ENCODE measurements at places on chromosomes 5 and 9.

GRCh38 chr5:94901191-94901979 lies 282.9 kb downstream of the SLF1 start:
- peak; percentile 64 for DNase-seq

- no peak for DNase-seq
Measured at GRCh38 chr9:90929626-90930025, 128.0 kb downstream of the SYK start.

DNA sequence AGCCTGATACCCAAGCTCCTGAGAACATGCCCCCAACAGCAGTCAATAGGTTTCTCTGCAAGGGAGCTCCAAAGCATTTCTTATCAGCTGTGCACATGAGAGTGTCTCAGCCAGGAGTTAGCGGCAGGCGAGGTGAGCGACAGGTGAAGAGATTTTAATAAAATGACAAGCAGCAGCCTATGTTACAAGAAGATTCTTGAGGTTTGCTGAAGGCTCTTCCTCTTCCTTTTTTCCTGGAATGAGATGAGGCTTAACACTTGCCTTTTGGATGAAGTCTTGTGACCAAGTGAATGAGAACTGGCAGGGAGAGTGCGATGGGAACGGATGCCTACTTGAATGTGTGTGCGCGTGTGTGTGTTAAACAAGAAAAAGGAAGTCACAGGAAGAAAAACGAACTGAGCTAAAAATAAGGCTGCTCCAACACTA lies 76.1 kb downstream of the SHB start:
- DNase-seq, result no peak

GRCh38 chr9:90517103-90517502 lies 125.5 kb downstream of the DIRAS2 start:
- no peak for DNase-seq

DNA sequence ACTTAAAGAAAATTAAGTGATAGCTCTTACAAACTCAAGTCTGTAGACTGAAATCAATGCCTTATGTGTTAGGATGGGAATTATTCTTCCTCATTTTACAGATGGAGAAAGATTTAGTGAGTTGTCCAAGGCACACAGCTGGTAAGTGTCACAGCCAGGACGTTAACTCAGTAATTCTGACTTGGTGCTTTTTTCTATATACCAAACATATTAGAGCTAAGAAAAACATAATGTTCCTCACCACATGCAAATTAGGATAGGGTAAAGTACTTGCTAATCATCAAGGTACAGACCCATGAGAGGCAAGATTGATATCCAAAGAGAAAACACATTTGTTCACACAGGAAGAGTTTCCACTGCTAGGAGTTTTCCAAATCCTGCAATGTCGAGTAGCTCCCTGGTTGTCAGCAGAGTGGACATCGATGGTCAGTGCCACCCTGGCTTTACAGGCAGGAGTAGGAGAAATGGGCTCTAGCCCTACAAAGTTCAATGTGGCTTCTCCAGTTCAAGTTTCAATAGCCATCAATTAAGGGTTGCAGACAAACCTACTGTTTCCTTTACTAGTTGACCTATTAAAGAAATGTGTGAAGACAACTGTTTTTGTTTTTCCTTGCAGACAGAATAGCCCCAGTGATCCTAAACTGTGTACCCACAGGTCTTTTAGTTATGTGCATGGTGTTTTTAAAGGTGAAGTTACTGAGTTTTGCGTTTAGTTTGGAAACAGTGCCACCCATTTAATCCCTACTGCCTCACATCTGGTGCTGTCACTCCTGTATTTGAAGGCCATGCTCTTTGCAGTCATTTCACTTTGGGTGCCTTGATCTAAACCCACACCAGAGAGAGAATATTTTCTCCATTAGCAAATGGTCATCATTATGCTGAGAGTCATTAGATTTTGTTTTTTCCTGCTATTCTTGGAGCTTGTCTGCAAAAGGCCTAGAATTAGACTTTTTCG lies 460.8 kb upstream of the SMARCA2 start:
- DNase-seq, result no peak

DNA sequence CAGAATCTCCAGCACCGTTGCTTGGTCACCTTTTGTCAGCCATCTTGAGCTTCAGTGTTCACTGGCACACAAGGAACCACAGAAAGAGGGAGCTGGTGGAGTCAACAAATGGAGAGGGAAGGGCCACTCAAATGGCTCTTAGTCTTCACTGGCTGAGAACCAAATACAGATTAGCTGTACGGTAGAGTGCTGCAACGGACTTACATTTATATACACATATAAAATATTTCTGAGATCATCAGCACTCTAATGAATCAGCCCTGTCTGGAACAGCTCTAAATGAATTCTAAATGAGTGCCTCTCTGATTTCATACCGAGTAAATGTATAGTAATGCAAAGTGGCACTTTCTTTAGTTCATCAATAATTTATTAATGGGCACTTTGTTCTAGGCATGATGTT lies 24.8 kb downstream of the KCTD16 start:
- no peak for DNase-seq

DNA sequence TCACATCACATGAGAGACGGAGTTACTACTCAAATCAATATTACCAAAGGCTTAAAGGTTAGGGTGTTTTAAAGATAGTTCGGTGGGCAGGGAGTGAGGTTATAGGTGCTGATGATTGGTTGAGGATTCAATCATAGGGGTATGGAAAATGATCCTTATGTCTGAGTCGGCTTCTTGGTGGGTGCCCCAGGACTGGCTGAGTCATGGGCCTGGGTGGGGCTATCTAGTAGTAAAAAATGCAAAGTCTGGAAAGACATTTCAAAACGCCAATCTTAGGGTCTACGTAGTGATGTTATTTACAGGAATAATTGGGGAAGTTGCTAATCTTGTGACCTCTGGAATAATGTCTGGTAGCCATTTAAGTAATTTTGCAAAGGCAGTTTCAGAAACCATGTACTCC lies 15.2 kb upstream of the SPIN1 start:
- no peak for DNase-seq

GRCh38 chr9:125579030-125579932 lies 127.7 kb downstream of the MAPKAP1 start:
- no peak for DNase-seq

- DNase-seq, result no peak
Measured at GRCh38 chr5:155050384-155051019, 36.9 kb downstream of the KIF4B start.

GRCh38 chr9:131333771-131334628 lies 44.5 kb downstream of the PLPP7 start:
- DNase-seq, result no peak

DNA sequence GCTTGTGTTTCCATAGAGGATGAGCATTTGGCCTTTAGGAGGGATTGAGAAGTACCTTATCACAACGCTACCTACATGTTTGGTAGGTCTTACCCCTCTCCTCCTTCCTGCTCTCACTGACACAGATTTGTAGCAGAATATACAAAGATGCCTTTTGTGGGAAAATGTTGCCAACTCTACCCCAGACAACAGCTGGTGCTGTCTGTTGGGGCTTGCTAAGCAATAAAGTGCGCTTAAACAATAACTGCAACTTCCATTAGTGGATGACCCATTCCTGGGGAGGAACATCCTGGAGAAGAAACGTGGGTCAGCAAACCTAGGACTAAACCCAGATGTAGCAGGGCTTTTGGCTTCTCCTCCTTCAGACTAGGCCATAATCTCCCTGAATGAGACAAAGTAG lies 174.3 kb downstream of the EFNA5 start:
- DNase-seq, result peak; percentile 37

- DNase-seq, result no peak
Measured at GRCh38 chr9:129321286-129322021, 143.4 kb upstream of the IER5L start.

- peak; percentile 78 for DNase-seq
Measured at GRCh38 chr5:149317281-149318048, 27.8 kb upstream of the GRPEL2 start.

- DNase-seq, result no peak
Measured at GRCh38 chr5:165836046-165836445, 2330.6 kb downstream of the MAT2B start.

GRCh38 chr9:132838291-132838690 lies 39.8 kb downstream of the AK8 start:
- DNase-seq, result no peak

- no peak for DNase-seq
Measured at GRCh38 chr5:153116916-153117315, 373.6 kb upstream of the GRIA1 start.

- peak; percentile 42 for DNase-seq
Measured at GRCh38 chr5:144794922-144795321, 624.2 kb downstream of the KCTD16 start.

- DNase-seq, result no peak
Measured at GRCh38 chr5:125499636-125500332, 753.3 kb upstream of the ZNF608 start.

GRCh38 chr5:67989456-67989855 lies 226.1 kb upstream of the PIK3R1 start:
- DNase-seq, result peak; percentile 45

- DNase-seq, result peak; percentile 96
Measured at GRCh38 chr9:115944166-115944948, 209.2 kb upstream of the PAPPA start.

DNA sequence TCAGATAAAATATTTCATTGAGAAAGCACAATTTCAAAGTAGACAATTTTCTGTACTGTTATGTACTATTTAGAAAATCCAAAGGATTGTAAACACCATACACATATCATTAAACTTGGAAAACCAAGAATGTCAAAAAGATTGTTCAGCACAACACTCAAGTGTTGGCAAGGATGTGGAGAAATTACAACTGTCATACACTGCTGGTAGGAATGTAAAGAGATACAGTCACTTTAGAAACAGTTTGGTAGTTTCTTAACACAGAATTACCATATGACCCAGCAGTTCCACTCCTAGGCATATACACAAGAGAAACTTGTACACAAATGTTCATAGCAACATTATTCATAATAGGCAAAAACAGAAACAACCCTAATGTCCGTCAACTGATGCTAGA lies 71.2 kb downstream of the OR2K2 start:
- DNase-seq, result no peak

DNA sequence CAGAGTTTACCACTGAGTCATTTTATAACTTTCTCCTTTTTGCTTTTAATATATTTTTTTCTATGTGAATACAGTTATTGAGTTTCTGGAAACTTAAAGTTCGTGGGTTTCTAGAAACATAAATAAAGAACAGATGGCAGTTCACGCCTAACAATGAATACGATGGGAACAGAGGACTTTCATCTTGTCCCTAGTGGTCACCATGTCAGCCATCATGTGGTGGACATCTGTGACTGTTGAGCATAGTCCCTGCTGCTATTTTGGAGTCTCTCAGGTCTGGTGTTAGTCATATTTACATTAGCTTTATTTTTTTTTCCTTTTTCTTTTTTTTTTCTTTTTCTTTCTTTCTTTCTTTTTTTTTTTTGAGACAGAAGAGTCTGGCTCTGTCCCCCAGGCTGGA lies 85.3 kb downstream of the XRCC4 start:
- peak; percentile 24 for DNase-seq

DNA sequence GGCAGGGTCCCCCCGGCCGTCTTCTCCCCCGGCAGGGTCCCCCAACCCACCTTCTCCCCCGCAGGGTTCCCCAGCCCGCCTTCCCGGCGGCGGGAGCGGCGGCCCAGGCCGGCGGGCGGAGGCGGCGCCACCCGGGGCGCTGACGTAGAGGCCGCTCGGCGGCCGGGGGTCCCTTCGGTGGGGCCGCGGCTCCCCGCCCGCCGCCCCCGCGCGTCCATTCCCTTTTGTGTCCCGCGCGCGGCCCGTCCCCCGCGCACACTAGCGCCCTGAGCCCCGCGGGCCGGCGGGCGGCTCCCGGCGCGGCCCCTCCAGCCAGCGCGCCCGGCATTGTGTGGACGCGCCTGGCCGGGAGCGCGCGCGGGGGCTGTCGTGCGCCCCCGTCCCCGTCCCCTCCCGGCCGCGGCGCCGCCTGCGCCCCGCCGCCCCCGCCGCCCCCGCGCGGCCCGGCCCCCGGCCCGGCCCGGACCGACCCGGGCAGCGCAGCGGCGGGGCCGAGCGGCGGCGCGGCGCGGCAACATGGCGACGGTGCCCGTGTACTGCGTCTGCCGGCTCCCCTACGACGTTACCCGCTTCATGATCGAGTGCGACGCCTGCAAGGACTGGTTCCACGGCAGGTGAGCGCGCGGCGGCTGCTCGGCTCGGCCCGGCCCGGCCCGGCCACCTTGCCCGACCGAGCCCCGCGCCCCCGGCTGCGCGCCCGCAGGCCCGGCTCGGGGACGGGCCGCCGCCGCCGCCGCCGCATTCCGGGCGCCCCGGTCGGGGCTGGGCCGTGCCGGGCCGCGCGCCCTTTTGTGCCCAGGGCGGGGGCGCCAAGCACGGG lies at the start of gene PHF2:
PHF2 (plus strand) TSS at position 327 of the 820 bp plus-strand sequence; CDS start at position 517, 190 bp downstream.
- peak; percentile 35 for DNase-seq
